ENCODE measurements at places on chromosomes 7 and 10. TPM values are rescaled to one million over a fixed set of nuclear protein-coding genes. Genes with fewer than 3 reads are reported as not detected.

Gene SVIL
- total RNA-seq, result 0.58 TPM

Gene PNLIP
- not detected for total RNA-seq

Gene IDI2
- total RNA-seq, result not detected

Gene STAMBPL1
- total RNA-seq, result 60.8 TPM

Gene CALN1
- total RNA-seq, result not detected

Gene HTR5A
- not detected for total RNA-seq

Gene FGL2
- total RNA-seq, result not detected

Gene FAM131B
- total RNA-seq, result 1.2 TPM

Gene CFAP70
- 0.29 TPM for total RNA-seq

Gene FRMPD2
- total RNA-seq, result not detected

Gene SLIT1
- total RNA-seq, result not detected

Gene TAF6
- 113 TPM for total RNA-seq

Gene AGAP9
- 2.7 TPM for total RNA-seq

Gene ABCC2
- total RNA-seq, result under 0.01 TPM

Gene TES
- 44.1 TPM for total RNA-seq

Gene MKLN1
- 20.5 TPM for total RNA-seq

Gene TACC2
- 9.5 TPM for total RNA-seq

Gene ZNF488
- not detected for total RNA-seq

Gene NEUROD6
- total RNA-seq, result not detected

Gene ENTPD1
- not detected for total RNA-seq

Gene SKIDA1
- total RNA-seq, result 0.29 TPM

Gene CHST15
- 12.7 TPM for total RNA-seq

Gene WNT8B
- total RNA-seq, result not detected

Gene BLNK
- total RNA-seq, result not detected

Gene CAV2
- total RNA-seq, result 192 TPM

Gene TUBB8
- total RNA-seq, result not detected

Gene LAMTOR4
- total RNA-seq, result 185 TPM

Gene ABHD11
- 33.4 TPM for total RNA-seq

Gene HOXA5
- total RNA-seq, result 1.7 TPM

Gene NEUROG3
- not detected for total RNA-seq

Gene CHST3
- 21.8 TPM for total RNA-seq

Gene ADAM22
- total RNA-seq, result 0.18 TPM

Gene TLX1
- total RNA-seq, result not detected

Gene DGKB
- total RNA-seq, result 0.89 TPM

Gene SUN3
- total RNA-seq, result not detected

Gene PRLHR
- not detected for total RNA-seq

Gene LBX1
- total RNA-seq, result not detected

Gene NOS3
- 11.0 TPM for total RNA-seq

Gene STEAP4
- under 0.01 TPM for total RNA-seq
